Stimulated activated CD4-positive, alpha-beta T cell treated with anti-CD3 and anti-CD28 coated beads, Interleukin-1b, Interleukin-23, amount 100 ng/mL, for 48 hours (primary cell): ENCODE measurements at places on chromosomes 6 and 20.

DNA sequence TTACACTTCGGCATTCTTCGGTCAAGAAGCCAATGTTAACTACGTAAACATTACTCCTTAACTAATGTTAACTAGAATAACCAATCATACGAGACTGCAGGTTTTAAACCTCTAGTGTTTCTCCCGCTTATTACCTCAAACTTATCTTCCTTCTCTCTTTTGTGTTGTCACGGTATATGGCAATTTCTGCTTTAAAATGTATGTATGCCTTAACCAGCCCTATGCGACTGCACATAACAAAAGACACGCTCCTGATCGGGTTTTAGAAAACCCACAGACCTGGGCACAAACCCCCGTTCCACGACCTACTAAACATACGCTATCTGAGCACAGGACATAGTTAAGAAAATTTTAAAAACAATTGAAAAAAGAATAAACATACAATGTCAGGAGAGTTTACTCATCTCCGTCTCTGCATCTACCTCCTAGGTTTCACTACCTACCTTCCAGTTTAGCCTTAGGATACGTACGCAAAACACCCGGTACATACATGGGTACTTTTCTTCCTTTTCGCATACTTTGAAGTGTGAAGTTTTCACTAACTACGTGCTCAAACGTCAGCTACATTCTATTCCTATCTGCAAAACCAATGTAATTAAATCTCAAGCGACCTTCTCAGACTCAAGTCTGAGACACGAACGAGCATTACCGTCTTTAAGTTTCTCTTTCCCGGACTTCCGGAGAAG lies 1.1 kb downstream of the CD164 start:
- no peak for DNase-seq

- peak; percentile 3 for DNase-seq
Measured at GRCh38 chr6:138818496-138819194, 22.8 kb downstream of the ECT2L start.

- DNase-seq: no peak
Measured at GRCh38 chr20:13205848-13206434, 15.1 kb upstream of the ISM1 start.

DNA sequence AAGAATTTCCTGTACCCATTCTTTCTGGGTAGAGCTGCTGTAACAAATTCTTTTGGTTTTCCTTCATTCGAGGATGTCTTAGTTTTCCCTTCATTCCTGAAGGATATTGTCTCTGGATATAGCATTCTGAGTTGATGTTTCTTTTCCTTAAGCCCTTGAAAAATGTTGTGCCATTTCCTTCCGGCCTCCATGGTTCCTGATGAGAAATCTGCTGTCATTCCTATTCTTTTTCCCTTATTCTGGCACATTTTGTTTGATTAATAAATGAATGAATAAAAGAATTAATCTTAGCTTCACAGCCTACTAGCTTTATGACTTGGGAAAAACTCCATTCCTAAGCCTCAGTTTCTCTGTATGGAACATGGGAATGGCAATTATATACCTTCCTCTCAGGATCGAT lies 173.1 kb downstream of the EYA2 start:
- no peak for DNase-seq

GRCh38 chr6:47457370-47457769 lies 20.2 kb upstream of the CD2AP start:
- DNase-seq: no peak

DNA sequence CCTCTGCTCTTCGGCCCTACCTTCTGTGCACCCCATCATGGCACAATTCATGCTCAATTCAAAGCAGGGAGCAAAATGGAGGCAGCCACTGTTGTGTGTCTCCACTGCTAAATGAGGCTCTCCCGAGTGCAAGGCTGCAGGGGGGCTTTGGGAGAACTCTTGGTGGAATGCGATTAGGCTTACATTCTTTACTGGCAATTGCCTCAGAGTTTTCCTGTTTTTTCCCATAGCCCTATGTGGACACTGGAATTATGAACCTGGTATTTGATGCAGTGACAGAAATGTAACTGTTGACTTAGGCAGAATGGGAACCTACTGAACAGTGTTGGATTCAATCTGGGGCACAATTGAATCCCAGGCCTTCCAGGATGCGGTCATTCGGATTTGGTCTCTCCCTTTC lies 187.9 kb upstream of the GMDS start:
- no peak for DNase-seq

- DNase-seq: no peak
Measured at GRCh38 chr6:158543606-158544185, 16.2 kb upstream of the TMEM181 start.

DNA sequence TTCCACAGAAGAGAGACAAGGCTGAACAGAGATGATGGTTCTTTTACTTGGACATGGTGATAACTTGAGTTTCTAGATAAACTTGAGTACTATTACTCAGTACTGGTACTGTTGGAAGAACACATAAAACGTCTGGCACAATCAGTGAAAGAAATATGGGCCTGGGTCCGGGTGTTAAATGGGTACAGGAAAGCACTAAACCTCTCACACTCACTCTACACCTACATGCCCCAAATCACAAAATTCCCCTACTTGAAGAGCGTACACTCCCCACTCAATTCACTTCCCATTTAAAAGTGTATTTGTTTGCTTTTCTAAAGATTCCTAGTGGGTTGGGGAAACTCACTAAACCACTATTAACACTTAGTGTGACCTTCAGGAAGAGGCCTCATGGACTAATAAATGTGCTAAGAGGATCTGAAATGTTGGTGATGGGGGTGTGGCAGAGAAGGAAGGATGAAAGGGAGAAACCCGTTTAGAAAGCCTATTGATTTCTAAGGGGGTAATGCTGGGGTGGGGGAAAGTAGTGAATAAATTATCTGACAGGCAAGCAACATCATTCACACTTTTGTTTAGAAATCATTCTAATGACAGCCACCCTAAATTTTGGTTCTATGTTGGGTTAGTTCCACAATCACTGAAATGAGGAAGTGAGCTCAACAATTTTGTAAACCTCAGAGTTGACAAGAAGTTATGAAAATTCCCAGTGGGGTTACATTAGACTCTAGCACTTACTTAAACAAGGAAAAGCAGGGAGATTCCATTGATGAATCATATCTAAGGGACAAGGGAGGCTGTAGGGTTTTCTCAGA lies 222.6 kb upstream of the MARCKS start:
- no peak for DNase-seq

- no peak for DNase-seq
Measured at GRCh38 chr6:31732029-31732428, 2.9 kb upstream of the DDAH2 start.

DNA sequence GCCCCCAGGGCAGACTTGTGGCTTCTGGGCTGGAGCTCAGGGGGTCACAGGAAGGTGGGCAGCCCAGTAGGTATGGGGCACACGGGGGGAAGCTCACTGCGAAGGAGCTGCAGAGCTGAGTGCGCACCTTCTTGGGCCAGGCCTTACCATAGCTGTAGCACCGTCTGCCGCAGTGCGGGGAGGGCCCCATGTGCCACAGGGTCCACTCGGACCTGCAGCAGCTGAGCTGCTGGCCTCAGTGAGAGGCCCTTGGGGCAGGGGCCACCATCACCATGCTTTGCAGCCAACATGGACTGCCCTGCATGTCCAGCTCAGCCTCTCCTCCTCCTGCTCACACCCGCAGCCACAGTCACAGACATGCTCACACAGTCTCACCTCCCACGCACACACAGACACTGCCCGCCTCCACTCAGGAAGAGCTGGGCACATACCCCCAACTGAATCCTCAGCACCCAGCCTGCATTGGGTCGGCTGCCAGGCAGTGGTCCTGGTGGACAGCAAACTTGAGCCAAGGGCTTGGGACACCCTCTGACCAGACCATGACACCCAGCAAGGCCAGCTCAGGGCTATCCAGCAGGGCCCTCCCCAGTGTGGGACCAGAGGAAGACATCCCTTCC lies 35.3 kb downstream of the YTHDF1 start:
- no peak for DNase-seq

DNA sequence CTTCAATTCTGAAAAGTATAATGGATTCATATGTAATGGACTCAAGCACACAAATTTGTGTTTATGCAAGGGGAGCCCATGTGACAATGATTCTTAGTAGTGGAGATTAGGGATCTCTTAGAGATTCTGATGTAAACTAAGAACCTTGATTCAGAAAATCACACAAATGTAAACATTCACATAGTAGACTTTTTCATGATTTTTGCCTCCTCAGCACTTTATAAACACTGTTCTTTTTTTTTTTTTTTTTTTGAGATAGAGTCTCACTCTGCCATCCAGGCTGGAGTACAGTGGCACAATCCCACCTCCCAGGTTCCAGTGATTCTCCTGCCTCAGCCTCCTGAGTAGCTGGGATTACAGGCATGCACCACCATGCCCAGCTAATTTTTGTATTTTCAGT lies 170.1 kb upstream of the PLCB4 start:
- DNase-seq: no peak

GRCh38 chr6:106466211-106466610 lies 105.7 kb downstream of the CRYBG1 start:
- DNase-seq: no peak

GRCh38 chr6:11208267-11208666 lies 24.2 kb downstream of the NEDD9 start:
- DNase-seq: peak; percentile 11

DNA sequence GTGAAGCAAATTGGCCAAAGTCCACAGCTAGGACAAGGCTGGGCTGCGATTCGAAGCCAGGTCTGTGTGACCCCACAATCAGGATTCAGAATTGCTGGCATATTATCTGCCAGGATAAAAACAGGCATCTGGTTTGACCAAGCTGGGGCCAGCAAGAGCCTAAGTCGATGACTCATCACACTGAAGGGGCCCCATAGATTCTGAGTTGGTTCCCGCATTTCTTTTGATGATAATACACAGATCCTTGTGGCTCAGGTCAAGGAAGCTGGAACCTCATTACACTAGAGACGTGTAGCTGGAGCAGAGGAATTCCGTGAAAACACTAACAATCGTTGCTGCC lies 6.5 kb downstream of the KCNB1 start:
- no peak for DNase-seq

DNA sequence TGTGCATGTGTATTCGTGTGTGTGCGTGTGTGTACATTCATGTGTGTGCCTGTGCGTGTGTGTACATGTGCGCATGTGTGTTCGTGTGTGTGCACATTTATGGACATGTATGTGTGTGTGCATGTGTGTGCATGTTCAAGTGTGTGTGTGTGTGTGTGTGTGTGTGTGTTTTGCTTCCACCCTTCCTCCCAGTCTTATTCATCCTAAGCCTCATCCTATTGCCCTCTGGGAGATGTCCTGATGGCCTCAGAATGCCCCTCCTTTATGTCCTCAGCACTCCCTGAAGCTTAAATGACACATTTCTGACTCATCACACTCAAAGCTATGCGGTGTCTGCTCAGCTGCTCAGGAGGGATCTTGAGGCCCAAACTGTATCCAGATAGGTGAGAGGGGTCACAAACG lies 76.6 kb upstream of the CCDC167 start:
- DNase-seq: no peak

GRCh38 chr20:9147547-9148024 lies 78.7 kb downstream of the PLCB4 start:
- no peak for DNase-seq

DNA sequence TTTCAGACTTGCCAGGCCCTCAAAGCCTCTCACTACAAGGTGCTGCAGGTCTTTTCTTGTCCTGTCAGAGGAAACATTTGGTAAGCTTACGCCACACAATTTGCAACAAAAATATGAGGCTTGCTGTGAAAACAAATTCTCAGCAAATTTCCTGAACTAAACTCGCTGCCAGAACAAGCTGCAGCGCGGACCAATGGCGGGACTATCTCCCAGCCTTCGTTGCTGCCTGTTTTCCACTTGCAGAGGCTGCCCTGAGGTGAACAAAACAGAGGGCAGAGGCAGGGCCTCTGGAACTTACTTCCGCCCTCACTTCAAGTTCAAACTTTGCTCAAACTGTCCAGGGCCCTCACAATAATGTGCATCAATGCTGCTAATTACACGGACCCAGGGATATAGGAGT lies 12.4 kb downstream of the UQCC2 start:
- no peak for DNase-seq

GRCh38 chr20:2604506-2604835 lies 48.0 kb upstream of the NOP56 start:
- DNase-seq: no peak

DNA sequence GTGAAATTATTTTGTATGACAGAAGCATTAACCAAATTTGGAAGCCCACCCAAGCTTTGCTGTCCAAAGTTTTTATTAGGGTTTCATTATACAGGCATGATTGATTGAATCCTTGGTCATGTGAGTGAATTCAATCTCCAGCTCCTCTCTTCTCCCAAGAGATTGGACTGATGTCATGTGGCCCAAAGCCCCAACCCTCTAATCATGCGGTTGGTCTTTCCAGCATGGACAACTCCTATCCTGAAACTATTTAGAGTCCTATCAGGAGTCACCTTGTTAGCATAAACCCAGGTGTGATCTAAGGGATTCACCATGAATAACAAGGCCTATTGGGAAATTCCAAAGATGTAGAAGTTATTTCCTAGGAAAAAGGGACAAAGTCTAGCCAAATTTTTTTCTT lies 10.6 kb downstream of the POLR3F start:
- DNase-seq: no peak

GRCh38 chr20:20454367-20454766 lies 86.5 kb downstream of the INSM1 start:
- no peak for DNase-seq

DNA sequence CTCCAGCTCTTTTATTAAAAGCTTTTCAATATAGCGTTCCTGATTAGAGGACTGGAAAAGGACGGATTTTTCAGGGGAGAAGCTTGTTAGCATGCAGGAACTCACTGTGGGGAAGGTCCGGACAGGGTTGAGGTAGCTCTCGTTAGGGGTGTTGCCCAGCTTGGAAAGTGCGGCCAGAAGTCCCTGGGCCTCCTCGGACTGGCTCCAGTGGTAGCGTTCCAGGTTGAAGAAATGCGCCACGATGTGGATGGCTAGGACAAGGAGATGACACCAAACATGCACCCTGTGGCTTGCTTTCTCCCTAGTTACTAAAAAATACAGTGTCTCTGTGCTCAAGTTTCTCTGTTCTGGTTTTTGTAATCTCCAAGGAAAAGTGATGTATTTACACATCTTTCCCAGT lies 12.5 kb downstream of the NOX3 start:
- no peak for DNase-seq

DNA sequence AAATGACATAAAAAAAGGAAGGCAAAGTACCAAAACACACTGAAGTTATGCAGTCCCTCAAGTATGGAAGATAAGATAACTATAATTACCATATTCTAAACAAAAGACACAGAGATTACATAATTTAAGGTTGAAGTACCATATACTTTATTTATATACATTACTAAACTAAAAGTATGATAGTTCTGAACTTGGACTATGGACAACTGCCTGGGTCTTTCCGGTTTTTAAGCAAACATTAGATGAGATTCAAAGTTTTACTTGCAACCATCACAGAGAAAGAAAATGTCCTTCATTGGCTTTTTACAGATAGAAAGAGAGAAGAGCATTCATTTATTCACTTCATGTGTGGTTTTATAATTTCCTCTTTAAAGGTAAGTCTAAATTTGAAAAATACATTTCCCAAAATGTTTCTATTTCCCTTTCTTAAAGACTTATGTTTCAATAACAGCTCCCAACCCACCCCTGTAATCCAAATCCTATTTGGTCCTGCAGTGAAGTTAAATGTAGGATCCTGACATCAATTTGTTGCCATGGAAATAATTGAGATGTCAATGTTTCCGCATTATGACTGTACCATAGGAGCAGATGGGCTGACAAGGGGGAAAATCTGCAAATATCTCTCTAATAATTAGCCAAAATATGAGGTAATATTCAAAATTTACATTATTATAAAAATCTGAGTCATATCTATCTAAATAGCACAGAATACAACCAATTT lies 63.7 kb downstream of the PTPRK start:
- DNase-seq: no peak
